ENCODE measurements at places on chromosomes 2 and 18. TPM values are rescaled to one million over a fixed set of nuclear protein-coding genes. Genes with fewer than 3 reads are reported as not detected.

The ATP9B gene
- polyA plus RNA-seq = 7.2 TPM

The UGT1A3 gene
- not detected for polyA plus RNA-seq

The PLA2R1 gene
- not detected for polyA plus RNA-seq

The PLCD4 gene
- polyA plus RNA-seq = 0.04 TPM

Measured in CD14-positive monocyte (primary cell).